ENCODE measurements at places on chromosomes 3 and 15. TPM values are rescaled to one million over a fixed set of nuclear protein-coding genes. Genes with fewer than 3 reads are reported as not detected.

Gene MEX3B
- 15.7 TPM for polyA plus RNA-seq

Gene SLC28A2
- polyA plus RNA-seq: not detected

Gene C3orf85
- polyA plus RNA-seq: not detected

Gene LTK
- polyA plus RNA-seq: 2.4 TPM

Gene MRAS
- 57.0 TPM for polyA plus RNA-seq

Gene CNTN4
- polyA plus RNA-seq: 8.8 TPM

Gene TIMP4
- 9.1 TPM for polyA plus RNA-seq

Gene LTF
- 1.5 TPM for polyA plus RNA-seq

Measured in brain (organoid and tissue), 16 donors.